Activated CD4-positive, alpha-beta T cell treated with anti-CD3 and anti-CD28 coated beads for 4 hours (primary cell): ENCODE measurements at places on chromosomes 6 and 20.

DNA sequence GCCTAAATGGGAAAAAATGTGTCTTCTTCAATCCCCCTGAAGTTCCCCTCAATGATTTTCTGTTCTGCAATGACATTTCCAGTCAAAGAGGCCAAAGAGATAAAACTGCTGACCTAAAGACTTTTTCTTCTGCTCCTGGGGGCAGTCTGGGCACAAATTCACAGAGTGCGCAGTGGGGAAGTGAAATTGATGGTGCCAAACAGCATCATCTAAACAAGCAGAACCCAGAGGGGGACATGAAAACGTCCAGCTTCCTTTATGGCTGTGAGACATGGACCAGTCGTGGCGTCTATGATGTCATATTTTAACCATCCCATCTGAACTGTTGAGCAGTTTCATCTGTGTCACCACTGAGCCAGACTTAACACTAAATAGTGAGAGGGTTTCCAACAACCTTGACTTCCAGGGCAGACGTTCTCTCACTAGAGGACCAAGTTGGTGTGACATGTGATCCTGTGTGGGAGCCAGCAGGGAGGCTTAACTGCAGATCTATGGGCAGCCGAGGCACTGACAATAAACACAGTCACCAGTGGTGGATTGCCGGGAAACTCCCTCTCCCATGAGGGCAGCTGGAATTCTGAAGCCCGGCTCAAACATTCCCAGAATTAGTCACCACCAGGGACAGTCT is 12.4 kb downstream of the SCML4 start:
- no peak for DNase-seq

GRCh38 chr6:43669922-43670622 is 17.5 kb downstream of the MRPS18A start:
- DNase-seq, result no peak

GRCh38 chr6:112149719-112150263 is 62.4 kb downstream of the FAM229B start:
- no peak for DNase-seq

GRCh38 chr6:89520736-89521135 is 87.8 kb downstream of the ANKRD6 start:
- DNase-seq, result no peak

GRCh38 chr6:44061375-44062104 is 65.7 kb downstream of the MRPL14 start:
- no peak for DNase-seq

GRCh38 chr6:109305028-109305427 is 77.2 kb downstream of the CD164 start:
- no peak for DNase-seq

GRCh38 chr6:135617222-135617621 is 119.7 kb upstream of the AHI1 start:
- DNase-seq, result no peak

DNA sequence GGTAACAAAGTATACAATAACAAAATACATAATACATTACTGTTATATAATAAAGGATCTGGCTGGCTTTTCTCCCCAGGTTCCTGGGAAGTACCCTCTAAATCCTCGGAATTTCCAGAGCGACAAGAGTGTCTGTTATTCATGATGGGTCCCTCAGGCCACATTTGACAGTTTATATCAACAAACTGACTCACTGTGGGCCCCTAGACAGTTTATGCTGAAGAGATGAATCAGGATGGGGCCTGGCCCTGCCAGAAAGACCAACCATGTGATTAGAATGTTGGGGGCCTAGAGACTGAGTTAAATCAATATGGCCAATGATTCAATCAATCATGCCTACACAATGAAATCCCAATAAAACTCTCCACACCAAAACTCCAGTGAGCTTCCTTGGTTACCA is 13.5 kb downstream of the USP45 start:
- DNase-seq, result no peak

GRCh38 chr20:11296221-11296620 is 621.5 kb upstream of the BTBD3 start:
- no peak for DNase-seq

DNA sequence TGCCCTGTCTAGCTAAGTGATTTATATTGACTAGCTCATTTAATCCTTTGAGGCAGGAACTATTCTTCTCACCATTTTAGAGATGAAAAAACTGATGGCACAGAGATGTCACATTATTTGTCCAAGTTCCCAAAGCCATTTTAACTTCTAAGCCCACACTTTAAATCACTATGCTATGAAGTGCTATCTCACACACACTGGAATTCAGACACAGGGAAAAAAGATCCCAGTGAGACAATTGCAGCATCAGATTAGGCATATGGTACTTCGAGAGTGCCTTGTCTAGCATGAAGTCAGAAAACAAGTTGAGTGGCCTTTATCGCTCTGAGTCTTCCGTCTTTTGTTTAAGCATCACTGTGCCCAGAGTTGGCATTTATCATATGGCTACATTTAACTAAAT is 54.1 kb upstream of the PDE7B start:
- no peak for DNase-seq

DNA sequence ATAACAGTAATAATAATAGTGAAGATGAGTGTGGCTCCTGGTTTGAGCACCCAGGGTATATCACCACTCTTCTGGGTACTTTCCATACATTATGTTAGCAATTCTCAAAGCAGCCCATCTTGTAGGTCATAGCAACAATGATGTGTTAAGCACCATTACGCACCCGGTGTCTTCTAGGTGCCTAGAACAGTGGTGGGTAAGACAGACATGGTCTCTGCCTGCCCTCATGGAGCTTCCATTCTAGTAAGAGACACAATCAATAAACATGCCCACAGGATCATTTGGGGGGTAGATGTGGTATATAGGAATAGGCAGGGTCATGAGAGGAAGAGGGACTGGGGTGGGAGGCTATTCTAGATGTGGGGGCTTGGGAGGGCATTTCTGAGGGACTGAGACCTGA is 21.0 kb upstream of the OCSTAMP start:
- DNase-seq, result no peak

- no peak for DNase-seq
These were observed 1.9 kb upstream of the AFDN start for GRCh38 chr6:167824591-167825331.

- DNase-seq, result no peak
These were observed 464.2 kb downstream of the QKI start for GRCh38 chr6:163878698-163879097.

GRCh38 chr6:1525364-1526038 is 84.2 kb upstream of the FOXC1 start:
- no peak for DNase-seq

- DNase-seq, result no peak
These were observed 6.3 kb downstream of the BCAS1 start for GRCh38 chr20:54063992-54064676.

GRCh38 chr6:35388030-35388429 is 45.7 kb downstream of the PPARD start:
- DNase-seq, result no peak

DNA sequence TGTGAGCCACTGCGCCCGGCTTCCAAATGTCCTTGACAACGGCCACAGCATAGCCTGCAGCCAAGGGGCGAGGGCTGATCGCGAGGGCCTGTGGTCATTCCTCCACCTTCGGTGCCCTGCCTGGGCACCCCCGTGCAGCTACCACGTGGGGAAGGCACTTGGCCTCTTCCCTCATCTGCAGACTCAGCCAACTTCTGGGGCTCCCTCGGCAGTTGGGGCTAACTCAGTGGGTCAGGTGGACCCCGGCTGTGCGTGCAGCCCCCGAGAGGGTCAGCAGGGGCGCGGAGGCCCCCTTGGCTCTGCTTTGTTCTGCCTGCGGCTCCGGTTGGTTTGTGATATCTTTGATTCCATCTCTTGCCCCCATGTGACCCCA is 52.9 kb upstream of the BHLHE23 start:
- no peak for DNase-seq

- no peak for DNase-seq
These were observed 63.3 kb downstream of the TOX2 start for GRCh38 chr20:43977962-43978361.

DNA sequence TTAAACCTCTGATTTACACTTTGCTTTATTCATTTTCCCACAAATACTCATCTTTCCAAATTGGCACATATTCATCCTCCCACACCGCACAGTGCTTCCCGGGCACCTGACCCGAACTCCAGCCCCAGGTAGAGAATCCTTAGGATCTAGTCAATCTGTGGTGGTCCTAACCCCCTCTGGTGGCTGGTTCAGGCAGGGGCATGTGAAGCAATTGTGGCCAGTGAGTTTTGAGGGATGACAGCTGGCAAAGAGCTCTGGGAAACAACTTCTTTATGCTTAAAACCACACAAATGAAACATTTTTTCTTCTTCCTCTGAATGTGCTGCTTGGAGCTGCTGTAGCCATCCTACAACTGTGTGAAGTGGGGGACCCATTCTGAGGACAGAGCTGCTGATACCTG is 54.7 kb downstream of the ELOVL5 start:
- no peak for DNase-seq

DNA sequence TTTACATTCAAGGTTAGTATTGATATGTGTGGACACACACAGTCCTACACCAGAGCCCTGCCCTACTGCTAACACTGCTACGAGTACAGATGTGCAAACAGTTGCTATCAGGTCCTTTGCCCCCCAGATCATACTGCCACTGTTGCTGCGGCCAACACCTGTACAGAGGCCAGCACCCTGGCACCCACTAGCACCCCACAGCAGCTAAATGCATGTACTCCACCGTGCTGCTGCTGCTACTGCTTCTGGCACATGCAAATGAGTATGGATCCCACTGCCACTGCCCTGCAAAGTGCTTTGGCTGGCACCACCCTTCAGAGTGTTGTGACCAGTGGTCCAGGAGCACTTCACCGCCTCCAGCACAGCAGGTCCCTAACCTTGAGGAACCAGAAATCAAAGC is 621.9 kb downstream of the GRIK2 start:
- no peak for DNase-seq

GRCh38 chr6:100237821-100238220 is 226.9 kb downstream of the SIM1 start:
- DNase-seq, result no peak

DNA sequence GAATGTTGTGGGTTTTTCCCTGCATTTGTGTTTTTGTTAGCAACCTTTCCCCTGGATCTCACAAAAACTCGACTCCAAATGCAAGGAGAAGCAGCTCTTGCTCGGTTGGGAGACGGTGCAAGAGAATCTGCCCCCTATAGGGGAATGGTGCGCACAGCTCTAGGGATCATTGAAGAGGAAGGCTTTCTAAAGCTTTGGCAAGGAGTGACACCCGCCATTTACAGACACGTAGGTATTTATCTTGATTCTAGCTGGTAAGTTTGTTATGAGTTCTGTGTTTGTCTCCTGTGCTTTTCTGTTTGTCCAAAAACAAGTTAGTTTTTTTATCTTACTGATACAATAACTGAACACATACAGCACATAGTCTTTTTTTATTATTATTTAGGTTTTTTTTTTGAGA is 3.0 kb downstream of the SLC25A27 start:
- no peak for DNase-seq

- peak; percentile 77 for DNase-seq
These were observed 4.1 kb upstream of the BNIP5 start for GRCh38 chr6:36340618-36341454.

DNA sequence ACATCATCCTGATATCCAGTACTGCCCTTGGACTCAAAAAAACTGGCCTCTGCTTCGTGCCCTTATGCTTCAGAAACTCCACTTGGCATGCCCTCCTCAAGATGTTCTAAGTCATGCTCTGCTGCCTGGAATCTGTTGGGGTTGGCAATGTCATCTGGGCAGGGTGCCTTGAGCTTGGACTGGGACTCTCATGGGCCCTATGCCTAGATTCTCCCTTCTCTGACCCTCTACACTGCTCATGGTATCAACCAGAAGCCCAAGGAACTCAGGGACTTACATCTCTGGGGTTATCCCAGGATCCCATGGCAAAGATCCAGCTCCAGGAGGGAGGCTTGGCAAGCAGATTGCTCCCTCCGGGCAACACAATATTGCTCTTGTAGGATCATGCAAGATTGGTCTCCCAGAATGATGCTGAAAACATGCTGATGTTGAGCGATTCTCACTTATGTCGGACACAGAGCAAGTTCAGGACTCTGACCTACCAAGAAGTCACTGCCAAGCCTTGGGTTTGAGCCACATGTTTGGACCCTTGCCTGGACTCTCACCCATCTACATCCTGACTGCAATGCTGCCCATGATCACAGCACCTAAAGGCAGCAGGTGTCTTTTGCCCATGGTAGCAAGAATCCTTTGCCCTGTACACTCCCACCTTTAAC is 88.8 kb downstream of the ADAT2 start:
- DNase-seq, result no peak

- DNase-seq, result no peak
These were observed 93.0 kb upstream of the ELOVL5 start for GRCh38 chr6:53441761-53442160.

- DNase-seq, result no peak
These were observed 8.6 kb downstream of the ZNF292 start for GRCh38 chr6:87164004-87164403.

GRCh38 chr6:126176282-126176681 is 163.6 kb upstream of the CENPW start:
- DNase-seq, result no peak

GRCh38 chr20:22226849-22227700 is 357.3 kb downstream of the FOXA2 start:
- DNase-seq, result no peak

GRCh38 chr20:63070771-63071540 is 64.2 kb upstream of the BHLHE23 start:
- DNase-seq, result no peak

GRCh38 chr20:15236812-15237211 is 899.4 kb upstream of the FLRT3 start:
- no peak for DNase-seq

GRCh38 chr6:143939364-143939763 is 68.7 kb downstream of the PLAGL1 start:
- no peak for DNase-seq

DNA sequence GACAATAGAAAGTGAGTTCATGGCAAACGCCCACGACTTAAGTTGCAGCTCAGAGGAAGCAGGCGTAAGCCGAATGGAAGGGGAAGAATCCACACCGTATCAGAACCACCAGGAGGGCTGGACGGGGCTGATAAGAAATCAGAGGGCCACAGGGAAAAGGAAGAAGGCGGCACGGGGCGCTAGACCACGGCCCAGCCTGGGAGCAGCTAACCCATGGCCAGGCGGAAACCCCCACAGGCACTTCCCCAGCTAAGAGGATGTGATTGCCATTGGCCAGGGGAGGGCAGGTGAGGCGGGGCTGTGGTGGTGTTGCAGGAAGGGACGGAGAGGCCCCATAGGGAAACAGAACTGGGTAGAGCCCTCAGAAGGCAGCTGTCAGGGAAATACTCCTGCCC is 174.0 kb upstream of the AFDN start:
- no peak for DNase-seq

DNA sequence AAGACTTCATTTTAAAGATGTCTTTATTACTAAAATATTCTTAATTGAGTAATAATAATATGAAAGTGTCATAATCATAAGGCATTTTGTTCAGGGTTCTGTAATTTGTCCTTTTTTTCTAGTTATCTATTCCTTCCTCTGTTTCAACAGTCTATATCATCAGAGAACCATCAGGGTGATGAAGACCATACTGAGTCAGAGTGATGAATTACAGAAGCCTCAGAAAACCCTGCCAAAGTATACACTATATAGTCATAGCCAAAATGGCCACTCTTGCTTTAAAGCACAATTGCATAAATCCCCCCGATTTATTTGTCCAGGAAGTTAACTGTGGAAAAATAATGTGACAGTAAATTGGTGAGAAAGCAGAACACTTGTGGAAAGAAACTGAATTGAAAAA is 735.0 kb downstream of the EPHA7 start:
- no peak for DNase-seq
